ENCODE measurements at places on chromosomes 5 and 9. TPM values are rescaled to one million over a fixed set of nuclear protein-coding genes. Genes with fewer than 3 reads are reported as not detected.
A peak's percentile ranks its signal among the peaks of the same experiment; 100 is the strongest.

GRCh38 chr9:18675973-18676372, 202.0 kb downstream of the ADAMTSL1 start:
- H3K27me3 ChIP-seq: no peaks in the 10 kb centered on the region
- no peaks in the 10 kb centered on the region for H3K4me1 ChIP-seq
- no peak overlapping the region for H3K27ac ChIP-seq
- H3K36me3 ChIP-seq: no peaks in the 10 kb centered on the region

- H3K4me1 ChIP-seq: peaks cover 10% of the 10 kb centered on the region
- DNase-seq: peak; percentile 19
- no peaks in the 10 kb centered on the region for H3K36me3 ChIP-seq
- H3K27ac ChIP-seq: peak overlapping the region; percentile 37
These were observed 109.3 kb upstream of the TMEM161B start for GRCh38 chr5:88377705-88378656.

DNA sequence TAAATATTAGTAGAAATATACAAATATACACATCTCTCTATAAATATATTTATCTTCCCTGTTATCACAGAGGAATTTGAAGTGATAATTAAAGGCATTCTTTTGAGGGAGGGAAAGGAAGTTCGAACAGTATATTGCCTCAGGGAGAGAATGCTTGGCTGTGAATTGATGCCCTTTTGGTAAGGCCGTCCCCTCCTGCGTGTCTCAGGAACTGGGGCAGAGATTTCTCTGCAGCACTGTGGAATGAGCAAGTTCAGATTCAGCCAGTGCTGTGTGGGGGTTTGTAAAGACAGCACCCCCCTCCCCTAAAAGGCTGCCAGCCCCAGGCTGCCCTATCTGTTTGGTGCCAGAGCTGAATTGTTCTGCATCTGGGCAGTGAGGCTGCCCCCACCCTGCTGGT, 42.0 kb downstream of the UBE2QL1 start:
- H3K36me3 ChIP-seq: no peaks in the 10 kb centered on the region
- no peak overlapping the region for H3K4me3 ChIP-seq
- no peak overlapping the region for H3K27ac ChIP-seq
- no peaks in the 10 kb centered on the region for H3K4me1 ChIP-seq
- peaks cover 37% of the 10 kb centered on the region for H3K27me3 ChIP-seq
- DNase-seq: no peak

The PCDH12 gene
- 0.04 TPM for total RNA-seq

The PCDHGA11 gene
- not detected for total RNA-seq

The NOXA1 gene
- total RNA-seq: 0.63 TPM

The PLCXD3 gene
- 0.02 TPM for total RNA-seq
